Activated T-helper 1 cell treated with anti-CD3 and anti-CD28 coated beads, Interleukin-2, amount 50 U/mL, for 16 hours (primary cell): ENCODE measurements at places on chromosomes 5 and 9.

DNA sequence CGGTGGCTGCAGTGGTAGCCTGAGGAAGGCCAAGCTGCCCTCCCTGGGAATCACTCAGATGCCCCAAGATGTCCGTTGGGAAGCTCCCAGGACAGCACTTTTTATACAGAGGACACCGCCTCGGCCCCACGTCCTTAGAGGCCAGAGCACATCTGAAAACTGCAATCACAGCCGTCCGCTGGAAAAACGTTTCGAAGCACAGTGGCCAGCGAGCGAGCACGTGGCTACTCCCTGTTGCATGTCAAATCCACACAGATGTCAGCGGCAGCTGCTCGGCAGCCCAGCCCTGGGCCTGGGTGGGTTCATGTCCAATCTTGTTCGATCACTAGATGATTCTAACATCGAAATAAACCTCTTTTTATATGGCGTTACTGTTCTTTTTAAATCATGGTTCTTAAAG lies 8.9 kb downstream of the PPP1R26 start:
- no peak for DNase-seq

GRCh38 chr5:21688655-21689054 lies 1164.5 kb downstream of the CDH12 start:
- no peak for DNase-seq

DNA sequence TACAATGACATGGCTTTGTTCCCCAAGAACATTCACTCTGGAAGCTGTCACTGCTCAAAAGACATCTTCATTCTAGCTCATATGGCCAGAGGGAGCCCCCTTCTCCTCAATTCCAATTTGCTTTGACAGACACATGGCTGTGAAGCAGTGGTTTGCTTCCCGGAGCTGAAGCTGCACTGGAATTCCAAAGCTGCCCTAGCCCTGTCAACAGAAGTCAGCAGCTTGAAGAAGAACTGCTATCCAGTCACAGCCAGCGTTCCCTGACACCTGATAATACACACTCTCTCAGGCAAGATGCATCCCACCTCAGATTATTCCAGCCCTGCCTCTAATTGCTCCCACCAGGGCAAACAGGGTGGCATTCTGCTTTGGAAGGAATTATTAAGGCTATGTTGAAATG lies 93.7 kb downstream of the SEMA5A start:
- no peak for DNase-seq

DNA sequence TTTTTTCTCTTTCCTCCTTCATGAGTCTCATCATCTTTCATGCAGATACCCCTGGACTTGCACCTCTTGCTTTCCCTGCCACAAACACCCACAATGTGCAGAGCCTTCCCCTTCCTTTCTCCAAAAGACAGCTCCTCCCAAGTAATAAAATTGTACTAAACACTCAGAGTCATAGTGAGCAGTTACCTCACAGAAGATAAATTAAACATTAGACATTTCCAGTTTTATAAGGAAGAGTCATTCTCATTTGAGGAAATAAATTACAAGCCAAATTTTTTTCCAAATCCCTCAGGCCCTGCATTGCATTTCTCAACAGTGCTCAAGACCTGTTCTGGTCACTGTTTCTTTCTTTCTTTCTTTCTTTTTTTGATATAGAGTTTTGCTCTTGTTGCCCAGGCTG lies 131.5 kb downstream of the ATPSCKMT start:
- no peak for DNase-seq

- DNase-seq: no peak
Observed at GRCh38 chr5:41797662-41798061, 72.6 kb downstream of the OXCT1 start.

GRCh38 chr5:157350939-157351801 lies 85.2 kb downstream of the CYFIP2 start:
- DNase-seq: no peak

DNA sequence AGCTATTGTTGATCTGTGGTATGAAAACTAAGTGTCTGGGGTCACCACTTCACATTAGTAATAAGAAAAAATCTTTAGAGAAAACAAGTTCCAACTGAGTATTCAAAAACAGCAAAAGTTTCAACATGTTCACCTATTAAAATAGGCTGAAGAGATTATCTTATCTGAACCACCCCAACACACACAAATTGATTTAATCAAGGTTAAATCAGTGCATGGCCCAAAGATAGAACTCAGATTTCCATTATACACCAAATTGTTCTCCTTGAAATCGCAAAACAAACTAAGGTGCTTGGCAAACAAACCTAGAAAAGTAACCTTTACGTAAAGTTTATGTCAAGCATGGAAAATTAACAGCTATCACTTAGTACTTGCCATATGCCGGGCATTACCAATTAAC lies 61.1 kb downstream of the TMEM161B start:
- DNase-seq: no peak

DNA sequence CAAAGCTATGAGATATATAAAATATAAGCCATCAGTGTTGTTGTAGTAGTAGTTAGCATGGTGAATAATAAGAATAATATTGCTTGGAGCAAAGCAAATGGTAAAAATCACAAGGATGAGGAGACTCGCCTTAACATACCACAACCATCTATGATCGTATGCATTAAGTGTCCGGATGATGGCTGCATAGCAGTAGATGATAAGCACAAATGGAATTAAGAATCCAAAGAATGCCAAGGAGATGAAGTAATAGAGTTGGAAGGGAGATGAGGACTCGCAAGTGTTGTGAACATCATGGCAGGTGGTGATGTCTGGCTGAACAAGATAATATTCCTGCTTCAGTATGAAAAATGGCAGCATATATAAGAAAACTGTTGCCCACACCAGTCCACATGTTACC lies 5.5 kb downstream of the F2RL2 start:
- no peak for DNase-seq

DNA sequence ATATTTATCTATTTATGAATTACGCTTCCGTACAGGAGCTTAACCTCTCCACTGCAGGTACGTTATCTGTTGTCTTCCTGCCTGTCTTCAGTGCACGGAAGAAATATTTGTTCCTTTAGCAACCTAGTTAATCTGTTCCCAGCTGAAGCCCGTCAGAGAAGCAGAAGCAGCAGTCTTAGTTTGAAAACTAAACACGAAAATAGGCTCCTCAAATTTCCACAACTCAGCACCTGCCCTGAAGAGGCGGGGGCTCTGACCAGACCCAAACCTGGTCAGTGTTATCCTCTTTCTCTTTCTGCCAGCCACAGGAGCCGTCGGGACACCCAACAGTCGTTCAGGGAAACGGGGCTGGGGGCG lies 462 bp downstream of the NUDCD2 start:
- no peak for DNase-seq
